NCI-H69 (cell line): ENCODE measurements at places on chromosomes 1 and 21.

DNA sequence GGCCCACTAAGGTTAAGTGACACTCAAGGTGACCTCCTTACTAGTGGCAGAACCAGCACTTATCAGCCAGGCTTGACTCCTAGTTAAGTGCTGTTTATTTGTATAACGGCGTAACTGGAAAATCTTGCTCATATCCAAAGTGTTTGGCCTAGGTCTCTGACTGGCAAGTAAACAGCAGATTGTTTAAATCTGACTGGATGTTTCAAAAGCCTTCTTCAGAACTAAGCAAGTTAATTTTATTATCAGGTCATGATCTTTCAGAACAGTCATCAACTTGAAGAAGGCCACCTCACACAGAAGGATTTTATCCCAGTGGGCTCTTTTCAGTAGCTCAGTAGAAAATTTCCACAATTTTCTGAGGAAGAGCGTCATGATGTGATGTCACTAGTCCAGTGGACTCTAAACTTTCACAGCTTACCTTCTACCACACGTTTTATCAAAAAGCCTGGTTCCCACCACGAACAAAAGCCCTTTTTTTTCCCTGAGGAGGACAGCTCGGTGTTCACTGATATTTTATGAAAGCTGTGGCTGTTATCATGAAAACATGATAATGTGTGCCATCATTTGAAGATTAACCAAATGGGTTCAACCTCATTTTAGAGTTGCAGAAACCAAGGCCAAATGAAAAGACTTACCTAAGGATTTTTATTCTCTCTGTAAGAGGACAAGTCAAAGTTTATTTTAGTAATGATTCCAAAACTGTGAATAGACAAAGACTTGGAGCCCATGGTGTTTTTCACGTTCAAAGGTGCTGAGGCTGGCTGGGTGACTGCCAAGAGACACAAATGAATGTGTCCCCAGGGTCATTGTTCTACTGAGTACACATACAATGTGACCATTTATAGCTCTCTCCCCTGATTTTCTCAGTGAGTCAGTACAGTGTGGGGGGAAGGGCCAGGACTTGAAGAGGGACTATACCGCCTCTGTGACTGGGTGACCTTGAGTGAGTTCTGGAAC is 9.1 kb downstream of the SGIP1 start:
- peak; percentile 96 for DNase-seq

DNA sequence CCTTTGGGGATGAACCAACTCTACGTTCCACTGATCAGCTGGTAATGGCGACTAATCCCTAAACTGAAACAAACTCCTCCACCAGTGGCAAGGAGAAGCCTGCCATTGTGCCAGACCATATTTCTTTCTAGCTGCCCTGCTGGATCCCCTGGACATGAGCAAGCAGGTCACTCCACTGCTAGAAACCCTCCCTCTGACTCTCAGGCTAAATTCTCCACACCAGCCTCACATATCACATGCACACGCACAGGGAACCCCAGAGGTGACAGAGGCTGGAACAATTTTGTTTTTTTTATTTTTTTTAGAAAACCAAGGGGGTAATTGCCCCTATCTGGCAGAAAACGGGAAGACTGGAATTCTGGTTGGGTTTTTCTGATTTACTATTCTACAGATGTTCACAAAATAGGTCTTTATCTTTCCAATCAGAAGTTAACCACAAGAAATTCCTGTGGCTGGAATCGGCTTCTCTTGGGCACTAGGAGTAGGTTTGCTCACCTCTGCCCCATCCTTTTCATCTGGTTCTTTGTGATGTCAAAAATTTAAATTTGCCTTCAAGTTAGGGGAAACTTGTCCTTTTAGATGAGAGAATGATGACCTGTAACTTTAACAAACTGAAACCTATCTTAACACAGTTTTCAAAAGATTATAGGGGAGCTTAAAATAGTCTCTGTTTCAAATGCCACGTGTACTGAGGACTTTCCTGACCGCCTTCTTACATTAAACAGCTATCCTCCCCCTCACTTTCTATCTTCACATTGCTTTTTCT is 258.1 kb downstream of the SDCCAG8 start:
- no peak for DNase-seq

DNA sequence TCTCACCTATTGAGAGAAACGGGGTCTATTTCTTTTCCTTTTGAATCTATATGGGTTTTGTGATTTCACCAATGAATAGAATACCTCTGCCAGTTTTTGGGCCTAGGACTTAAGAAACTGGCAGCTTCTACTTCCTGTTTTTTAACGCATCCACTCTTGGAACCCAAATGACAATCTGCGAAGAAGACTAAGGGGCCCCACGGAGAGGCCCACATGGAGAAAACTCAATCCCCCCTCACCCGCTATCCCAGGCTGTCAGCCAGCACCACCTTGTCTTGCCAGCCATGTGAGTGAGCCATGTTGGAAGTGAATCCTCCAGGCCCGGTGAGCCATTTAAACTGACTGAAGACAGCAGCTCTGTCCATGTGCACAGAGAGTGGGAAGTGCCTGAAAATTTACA is 3.6 kb upstream of the HENMT1 start:
- no peak for DNase-seq

DNA sequence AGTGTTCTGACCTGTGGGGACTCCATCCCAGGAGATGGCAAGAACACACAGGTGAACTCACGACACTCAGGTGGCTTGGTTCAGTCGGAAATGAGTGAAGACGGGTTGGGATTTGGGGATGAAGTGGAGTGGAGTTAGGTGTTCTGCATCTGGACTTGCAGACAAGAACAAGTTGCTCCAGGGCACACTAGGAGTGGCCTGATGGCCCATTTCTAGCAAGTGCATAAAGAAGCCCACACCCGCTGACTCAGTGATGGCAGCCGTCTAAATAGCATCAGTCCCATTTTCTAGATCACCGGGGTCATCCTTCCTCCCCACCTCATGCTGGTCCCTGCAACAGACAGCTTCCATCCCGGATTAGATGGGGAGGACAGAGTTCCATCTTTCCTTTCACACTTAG is 278.4 kb downstream of the C1orf94 start:
- DNase-seq, result no peak

- no peak for DNase-seq
Measured at GRCh38 chr1:212178851-212179250, 106.4 kb upstream of the PPP2R5A start.

DNA sequence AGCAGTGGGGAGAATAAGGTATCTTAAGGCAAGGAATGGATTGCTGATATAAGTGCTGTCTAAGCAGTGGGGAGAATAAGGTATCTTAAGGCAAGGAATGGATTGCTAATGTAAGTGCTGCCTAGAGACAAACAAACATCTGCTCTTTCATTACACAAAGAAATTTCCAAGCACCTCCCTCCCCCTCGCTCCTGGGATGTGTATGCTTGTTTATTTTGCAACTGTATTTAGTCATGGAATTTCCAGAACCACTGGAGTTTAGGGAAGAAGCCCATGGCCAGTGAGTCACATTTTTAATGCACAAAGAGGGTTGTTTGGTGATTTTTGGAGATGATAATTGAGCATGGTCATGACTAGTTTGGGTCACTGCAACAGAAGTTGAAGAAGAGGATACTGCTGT is 21.5 kb downstream of the PDPN start:
- DNase-seq, result no peak

DNA sequence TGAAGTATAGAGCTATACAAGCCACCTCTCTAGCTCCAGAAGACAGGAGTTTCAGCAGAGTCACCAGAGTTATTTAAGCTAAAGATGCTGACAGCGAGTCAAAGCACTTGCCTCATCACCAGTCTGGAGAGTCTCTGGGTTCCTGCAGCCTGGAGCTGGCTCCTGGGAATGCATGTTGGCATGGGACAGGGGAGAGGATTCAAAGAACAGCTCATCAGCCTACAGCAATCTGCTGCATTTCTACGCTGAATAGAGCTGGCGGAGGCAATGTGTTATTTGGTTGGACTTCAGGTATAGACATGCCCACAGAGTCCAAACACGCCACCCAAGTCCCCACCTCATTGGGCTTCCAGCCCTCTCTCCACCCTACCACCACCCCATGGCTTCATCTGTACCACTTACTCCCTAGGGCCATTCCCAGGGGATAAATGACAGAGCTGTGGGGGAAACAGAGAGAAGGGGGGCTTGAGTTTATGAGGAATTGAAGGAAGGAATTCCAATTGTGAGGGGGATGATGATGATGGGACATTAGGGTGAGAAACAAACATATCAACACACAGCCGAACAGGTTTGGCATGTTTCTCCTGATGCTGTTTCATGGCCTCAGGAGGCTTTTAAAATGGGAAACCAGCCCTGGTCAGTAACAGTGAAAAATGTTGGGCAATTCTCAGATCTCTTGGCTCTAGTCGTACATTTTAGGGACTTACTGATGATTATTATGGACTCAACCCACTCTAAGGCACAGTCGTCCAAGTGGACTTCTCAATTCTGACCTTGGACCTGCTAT is 58.4 kb downstream of the PLEKHA6 start:
- no peak for DNase-seq
